ENCODE measurements at places on chromosomes 7 and 10.

- DNase-seq, result no peak
These were observed 14.2 kb upstream of the ZNF107 start for GRCh38 chr7:64651632-64652165.

DNA sequence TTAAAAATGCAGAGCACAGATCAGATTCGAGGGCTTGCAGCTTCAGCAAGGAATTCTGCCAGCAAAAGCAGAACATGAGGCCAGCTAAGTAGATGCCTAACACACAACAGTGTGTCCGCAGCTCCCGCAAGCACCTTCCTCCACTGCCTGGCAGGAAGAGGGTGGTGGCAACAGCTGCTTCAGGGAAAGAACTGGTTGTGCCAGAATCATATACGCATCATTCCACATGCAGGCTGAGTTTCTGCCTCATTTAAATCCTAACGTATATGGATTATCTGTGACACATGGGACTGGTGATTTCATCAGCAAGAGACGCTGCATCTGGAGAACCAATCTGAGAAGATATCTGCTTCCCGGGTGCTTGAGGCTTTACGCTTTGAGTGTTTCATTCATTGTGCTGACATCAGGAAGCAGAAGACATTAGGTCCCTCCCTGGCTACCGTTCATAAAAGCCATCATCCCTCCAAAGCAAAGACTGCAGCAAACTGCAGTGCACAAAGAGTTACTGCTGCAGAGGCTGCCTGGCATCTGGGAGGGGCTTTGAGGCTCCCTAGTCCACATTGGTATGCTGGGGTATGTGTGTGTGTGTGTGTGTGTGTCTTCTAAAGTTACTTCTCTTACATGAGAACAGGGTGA lies 78.8 kb downstream of the FAM13C start:
- DNase-seq, result no peak

DNA sequence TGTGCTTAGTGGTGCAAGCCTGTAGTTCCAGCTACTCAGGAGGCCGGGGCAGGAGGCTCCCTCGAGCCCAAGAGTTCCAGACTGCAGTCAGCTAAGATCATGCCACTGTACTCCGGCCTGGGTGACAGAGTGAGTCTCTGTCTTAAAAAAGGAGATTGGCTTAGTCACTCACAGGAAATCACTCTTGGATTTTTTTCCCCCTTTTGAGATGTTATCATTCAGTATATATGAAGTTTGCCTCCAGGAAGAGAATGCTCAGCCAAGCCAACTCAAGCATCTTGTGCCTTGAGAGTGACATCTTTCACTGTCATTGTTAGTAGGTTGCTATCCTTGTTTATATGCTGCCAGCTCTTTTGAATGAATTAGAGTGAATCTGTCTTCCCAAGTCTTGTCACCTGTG lies 28.0 kb downstream of the NIPSNAP2 start:
- DNase-seq, result no peak

GRCh38 chr10:109773288-109774120 lies 149.8 kb downstream of the XPNPEP1 start:
- no peak for DNase-seq

GRCh38 chr7:77222819-77223218 lies 23.2 kb upstream of the FGL2 start:
- DNase-seq, result no peak

DNA sequence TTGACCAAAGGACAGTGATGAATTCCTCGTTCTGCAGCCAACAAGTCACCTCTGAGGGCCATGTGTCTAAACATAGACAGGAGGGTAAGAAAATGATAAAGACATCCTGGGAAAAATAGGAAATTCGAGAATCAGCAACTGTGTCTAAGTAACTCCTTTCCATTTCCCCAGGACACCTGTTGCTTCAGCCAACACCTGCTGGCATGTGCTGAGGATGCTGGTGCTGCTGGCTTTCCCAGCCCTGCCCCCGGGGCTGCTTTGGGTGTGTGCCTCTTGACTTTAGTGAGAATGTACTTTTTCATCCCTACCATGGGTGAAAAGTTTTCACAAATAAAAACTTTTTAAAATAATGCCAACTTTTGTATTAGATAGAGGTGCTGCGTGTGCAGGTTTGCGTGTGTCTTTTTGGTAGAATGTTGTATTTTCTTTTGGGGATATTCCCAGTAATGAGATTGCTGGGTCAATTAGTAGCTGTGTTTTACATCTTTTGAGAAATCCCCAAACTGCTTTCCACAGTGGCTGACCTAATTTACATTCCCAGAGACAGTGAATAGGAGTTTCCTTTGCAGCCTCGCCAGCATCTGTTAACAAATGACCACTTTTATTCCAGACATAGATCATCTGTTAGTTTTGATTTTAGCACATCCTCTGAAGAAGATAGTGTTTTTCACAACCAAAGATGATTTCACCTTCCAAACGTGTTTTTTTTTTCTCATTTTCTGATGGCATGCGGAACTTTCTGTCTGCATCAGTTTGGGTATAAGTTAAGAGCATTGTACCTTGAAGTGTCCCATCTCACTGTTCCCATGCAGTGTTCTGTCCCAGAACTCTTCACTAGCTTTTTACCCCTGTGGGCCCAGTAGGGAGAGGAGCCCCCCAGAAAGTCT lies 104.2 kb upstream of the ACBD5 start:
- DNase-seq, result no peak

GRCh38 chr7:36904802-36905201 lies 180.5 kb upstream of the AOAH start:
- DNase-seq, result no peak

DNA sequence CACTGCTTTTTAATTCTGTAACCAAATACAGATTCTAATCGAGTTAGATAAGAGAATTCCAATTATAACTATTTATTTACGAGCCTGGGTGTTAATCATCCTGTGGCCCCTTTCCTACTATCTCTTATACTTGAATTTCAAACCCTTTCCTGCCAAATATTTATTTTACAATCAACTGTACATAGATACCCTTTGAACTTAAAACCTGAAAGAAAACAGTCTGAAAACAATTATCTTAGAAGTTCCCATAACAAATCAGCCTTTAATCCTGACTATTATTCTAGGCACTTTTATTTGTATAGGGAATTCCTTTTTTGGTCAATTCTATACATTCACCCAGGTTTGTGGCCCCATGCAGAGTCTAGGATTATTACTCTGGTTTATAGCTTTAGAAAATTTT lies 10.6 kb upstream of the GPR37 start:
- DNase-seq, result no peak

GRCh38 chr7:67788669-67789068 lies 792.0 kb downstream of the TYW1 start:
- no peak for DNase-seq

DNA sequence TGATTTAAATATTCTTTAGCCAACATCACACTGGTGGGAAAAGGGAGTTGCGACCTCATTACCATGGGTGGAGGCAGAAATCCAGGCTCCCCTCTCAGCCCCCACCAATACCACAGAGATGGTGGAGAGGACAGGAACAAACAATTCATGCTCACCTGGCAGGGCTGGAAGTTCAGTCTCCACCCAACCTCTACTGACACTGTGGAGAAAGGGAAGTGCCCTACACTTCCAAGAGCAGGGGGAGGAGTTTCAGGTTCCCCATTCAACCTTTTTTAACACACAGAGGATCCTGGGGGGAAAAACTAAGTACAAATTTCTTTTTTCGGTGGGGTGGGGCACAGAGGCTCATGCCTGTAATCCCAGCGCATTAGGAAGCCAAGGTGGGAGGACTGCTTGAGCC lies 210.1 kb upstream of the KCTD7 start:
- DNase-seq, result no peak

- no peak for DNase-seq
These were observed 16.9 kb downstream of the SMURF1 start for GRCh38 chr7:99126921-99127553.

GRCh38 chr7:150738591-150739001 lies 1.4 kb downstream of the GIMAP5 start:
- DNase-seq, result no peak

GRCh38 chr10:96339956-96340904 lies 18.6 kb downstream of the OPALIN start:
- DNase-seq, result no peak

DNA sequence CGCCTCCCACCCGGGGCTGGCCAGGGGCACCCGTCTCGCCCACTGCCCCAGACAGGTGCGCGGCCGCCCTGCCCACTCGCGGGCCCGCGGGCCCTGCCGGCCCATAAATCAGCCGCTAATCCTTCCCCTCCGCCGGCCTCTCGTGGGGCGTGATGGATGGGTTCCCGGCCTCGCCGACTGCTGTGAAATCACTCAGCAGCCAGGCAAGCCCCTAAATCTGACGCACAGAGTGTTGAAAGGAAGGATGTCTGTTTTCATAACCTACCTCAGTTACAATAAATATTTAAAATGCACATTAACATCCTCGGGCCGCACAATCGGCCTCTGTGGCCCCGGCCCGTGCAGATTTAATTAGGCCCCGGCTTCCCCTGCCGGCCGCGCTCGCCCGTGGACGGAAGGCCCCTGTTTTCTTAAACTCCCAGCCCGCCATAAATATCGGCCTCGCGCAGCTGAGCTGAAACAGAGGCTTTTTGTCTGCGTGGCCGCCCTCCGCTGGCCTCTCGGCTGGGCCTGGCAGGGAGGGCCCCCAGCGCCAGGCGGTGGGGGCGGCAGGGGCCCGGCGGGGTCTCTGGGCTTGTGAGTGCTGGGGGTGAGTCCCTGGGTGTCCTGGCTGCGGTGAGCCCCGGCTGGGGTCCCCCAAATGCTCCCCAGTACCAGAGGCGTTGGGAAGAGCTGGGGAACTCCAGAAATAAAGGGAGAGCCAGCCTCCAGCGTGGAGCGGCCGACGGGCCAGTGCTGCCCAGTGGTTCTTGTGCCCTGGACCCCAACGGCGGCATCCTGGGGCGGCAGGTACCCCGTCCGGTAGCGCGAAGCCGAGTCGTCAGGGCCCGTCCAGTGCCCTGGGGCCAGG lies 90.7 kb downstream of the UNCX start:
- DNase-seq, result no peak

GRCh38 chr10:95518455-95519452 lies 42.4 kb downstream of the SORBS1 start:
- DNase-seq, result no peak

DNA sequence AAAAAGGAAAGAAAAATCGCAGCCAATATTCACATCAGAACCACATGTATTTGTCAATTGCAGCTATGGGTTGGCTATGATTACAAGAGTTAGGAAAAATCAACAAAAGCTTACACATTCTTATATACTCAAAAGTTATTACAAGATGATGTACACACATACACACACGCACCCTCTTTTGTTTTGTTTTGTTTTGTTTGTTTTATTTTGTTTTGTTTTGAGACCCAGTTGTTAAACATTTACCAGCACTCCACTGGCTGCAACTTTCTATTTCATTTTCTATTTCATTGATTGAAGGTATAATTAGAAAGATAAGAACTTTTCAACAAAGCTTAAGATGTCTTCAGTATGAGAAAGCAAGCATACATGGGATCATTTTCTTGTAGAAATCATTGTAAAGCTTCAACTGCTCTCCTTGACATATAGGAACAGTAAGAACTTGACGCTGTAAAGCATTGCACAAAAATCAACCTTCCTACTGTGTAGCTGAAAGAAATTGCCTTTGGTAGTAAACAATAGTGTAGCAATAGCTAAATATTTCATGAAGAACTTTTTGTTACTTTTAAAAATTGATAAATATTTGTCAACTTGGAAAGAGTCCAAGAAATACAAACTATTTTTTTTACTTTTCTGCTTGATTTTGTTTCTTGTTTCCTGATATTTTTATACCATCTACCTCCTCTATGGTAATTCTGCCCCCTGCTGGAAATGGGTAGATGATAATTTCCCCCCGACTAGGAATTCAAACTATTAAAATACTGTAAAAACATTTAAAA lies 205.9 kb downstream of the MBL2 start:
- no peak for DNase-seq

DNA sequence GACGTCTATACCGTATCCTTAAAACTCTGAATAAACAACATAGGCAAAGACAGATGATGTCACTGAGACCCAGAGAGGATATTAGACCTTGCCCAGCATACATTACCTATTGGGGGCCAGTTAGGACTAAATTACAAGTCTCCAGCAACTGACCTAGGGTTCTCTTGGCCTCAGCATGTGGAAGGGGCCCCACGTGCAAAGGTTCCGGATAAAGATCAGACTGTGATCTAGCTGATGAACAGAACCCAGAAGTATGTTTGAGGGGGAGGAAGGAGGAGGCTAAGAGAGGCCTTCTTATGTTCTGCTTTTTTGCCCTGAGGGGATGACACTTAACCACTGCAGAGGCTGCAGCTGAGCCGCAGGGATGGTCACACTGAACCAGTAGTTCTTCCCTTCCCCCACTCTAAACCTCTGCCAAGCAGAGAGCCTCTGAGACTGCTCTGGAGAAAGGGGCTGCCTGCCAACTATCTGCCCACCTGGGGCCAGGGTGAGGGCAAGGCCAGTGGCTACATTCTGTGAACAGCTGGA lies 24.0 kb upstream of the KMT2C start:
- no peak for DNase-seq

- no peak for DNase-seq
These were observed 10.9 kb downstream of the ATG9B start for GRCh38 chr7:151013356-151013732.
